ENCODE measurements at places on chromosomes 7 and 10.

DNA sequence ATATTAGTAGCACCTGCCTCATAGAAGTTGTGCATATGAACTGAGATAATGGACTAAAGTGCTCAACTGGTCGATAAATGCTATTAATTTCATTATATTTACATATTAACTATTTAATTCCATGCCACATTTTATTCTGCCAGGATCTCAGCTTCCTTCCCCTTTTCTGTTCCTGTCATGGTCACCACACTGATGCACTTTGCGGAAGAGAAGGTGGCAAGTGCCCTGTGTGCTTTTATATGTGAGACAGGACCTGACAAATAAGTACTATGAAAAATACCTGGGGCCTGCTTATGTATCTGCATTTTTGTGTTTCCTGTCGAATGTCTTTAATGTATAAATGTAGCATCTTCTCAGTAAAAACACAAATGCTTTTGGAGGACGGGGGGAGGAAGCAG lies 12.2 kb downstream of the ATP6V0E2 start:
- no peak for DNase-seq

DNA sequence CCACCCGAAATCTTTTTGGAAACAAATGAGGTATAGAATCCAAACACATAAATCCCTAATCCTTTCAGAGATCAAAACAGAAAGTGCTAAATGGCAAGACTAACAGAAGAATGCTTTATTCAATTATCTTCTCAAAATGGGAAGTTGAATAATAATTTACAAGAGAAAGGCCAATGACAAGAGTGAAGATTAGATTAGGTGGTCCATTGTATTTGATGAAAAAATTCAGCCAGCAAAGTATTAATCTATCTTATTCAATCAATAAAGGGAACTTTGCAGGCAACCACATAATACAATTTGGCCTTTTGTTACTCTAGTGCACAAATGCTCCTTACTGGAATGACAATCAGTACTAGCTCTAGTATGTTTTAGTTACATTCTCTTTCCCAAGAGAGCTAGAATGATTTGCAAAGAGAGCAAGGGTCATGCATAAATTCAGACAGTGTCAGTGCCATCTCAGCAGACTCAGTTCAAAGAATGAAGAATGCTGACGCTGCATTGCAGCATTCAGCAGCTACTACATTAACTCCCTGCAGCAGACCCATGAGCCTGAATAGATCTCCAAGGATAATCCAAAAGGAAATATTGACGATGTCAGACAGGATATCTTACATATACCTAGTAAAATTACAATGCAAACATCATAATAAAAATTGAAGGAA lies 131.8 kb downstream of the ANK3 start:
- no peak for DNase-seq

DNA sequence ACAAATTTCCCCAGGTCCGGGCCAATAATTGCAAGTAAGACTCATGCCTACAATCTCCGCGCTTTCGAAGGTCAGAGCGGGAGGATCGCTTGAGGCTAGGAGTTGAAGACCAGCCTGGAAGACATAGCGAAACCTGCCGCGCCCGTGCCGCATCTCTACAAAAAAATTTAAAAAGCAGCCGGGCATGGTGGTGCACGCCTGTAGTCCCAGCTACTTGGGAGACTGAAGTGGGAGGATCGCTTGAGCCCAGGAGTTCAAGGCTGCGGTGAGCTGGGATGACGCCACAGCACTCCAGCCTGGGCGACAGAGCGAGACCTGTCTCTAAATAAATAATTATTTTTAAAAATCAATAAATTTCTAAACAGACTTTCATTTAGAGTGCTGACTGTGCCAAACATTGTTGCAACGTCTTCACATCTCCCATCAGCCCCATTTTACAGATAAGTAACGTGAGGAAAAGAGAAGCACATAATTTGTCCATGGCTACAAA lies 494 bp upstream of the CFAP43 start:
- DNase-seq: no peak

DNA sequence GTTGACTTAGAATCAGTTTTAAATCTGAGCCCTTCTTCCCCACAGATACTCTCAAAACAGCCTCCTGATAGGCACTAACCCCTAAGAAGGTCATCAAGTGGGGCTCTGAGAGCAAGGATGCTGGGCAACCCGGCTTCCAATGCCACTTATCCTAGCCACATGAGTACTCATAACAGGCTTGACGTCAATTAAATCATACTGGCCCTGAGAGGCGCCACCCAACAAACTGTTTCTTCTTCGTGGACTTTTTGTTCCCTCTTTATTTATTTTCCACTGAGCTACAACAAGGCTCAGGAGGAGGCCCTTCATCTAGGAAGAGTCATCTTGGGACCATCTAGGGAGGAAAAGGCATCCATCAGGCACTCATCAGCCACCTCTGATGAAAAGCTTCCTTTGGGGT lies 255.9 kb downstream of the KCNMA1 start:
- DNase-seq: no peak

DNA sequence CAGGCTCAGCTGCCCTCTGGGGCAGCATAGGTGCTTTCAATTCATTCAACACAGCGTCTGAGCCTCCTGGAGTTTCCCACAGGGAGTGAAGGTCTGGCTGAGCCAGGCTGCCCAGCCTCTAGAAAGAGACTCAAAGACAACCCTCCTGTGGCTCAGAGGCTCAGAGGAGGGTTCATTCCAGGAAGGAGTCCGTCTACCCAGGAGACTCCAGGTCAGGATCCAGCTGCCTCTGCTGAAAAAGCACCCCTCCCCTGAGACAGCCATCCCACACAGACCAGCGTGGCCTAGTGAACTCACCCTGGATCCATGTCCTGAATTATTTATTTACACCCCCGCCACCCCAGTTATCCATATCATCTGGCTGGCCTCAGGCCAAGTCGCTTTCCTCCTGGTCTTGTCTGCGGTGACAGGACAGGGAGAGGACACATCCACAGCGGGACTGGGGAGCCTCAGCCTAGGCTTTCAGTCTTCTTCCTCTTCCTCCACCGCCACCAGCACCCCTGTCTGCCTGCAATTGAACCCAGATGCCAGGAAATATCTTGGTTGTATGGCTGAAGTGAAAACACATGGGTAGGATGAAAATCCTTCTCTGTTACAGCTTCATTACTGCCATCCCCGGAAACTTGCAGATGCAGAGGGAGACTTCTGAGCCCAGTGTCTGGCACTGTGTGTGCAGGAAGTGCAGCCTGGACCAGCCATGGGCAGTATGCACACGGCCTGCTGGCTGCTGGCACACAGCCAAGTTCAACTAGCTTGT lies 44.0 kb upstream of the COL13A1 start:
- DNase-seq: no peak

DNA sequence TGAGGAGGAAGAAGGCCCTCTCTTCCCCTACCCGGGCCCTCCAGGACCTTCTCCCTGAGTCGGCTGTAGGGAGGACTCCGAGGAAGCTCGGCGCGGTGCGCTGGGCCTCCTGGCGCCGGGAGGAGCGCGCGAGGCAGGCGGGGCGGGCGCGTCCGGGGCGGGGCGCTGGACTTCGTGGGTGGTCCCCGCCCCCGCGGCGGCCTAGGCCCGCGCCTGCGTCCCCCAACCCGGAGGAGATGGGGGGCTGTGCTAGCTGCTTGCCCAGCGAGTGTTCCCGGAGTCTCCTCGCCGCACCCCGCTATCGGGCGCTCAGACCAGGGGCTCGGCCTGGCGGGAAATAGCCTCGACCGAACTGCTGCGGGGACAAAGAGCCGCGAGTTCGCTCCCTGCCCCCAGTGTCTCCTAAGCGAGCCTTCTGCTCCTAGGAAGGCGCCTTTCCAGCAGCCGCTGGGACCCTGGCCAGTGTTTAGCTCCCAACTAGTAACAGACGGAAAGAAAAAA lies 19.2 kb upstream of the SMO start:
- DNase-seq: no peak

- peak; percentile 42 for DNase-seq
These were observed 16.3 kb upstream of the BAMBI start for GRCh38 chr10:28661035-28661434.

GRCh38 chr7:140141256-140141655 lies 35.5 kb downstream of the KDM7A start:
- DNase-seq: no peak

DNA sequence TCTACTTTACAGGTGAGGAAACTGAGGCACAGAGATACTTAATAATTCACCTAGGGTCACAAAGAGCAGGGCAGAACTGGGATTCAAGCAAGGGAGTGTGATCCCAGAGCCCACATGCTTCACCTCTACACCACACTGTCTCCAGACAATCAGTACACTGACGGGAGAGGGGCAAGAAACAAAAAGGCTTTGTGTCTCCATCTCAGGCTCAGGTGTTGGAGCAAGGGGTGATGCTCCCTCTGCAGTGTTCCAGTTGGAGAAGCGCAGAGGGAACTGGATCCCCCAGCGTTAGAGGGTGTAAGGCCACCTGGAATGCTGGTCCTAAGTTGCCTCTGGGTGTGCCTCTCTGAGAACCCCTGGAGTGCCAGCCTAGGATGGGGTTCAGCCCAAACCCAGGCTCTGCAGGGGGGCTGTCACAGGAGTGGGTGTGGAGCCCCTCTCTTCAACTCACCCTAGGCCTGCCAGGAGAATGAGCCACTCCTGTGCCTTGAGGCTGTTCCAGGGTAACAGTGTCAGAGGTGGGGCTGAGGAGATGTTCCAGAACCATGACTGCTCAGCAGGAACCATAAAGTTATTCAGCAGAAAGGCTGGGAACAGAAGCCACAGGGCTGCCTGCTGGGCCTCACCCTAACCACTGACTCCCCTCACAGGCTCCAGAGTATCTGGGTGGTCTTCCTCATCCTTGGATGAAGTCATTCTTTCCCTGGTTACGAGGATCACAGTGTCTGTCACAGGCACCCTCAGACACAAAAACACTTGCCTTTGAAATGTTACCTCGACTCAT lies 5.5 kb downstream of the RBP4 start:
- DNase-seq: no peak

- DNase-seq: no peak
These were observed 137.0 kb downstream of the NRF1 start for GRCh38 chr7:129748356-129749109.

DNA sequence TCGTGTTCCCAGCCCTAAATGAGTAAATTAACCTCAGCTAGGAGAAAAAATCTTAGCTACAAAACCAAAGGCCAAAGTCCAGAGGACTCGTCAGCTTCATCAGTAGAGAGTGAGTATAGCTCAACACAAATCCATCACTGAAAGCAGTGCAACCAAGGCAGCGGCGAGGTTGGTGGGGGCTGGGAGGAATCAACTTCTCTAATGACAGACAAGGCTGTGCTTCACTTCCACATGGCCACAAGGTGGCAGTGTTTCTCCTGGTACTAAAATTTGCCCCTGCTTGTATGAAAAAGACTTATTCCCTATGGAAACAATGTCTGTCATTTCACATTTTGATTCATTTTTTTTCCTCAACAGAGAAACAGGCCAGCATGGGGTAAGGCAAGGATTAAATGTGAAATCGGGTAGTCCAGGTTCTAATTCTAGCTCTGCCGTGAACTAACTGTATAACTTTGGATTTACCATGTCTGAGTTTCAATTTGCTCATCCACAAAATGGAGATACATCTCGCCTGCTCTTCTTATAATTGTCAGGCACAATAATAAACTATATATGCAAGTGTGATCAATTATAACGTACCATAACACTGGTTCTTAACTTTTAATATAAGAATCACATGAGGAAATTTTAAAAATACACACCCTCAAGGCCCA lies 39.3 kb downstream of the FAS start:
- peak; percentile 49 for DNase-seq

GRCh38 chr10:112715581-112715980 lies 234.5 kb upstream of the TCF7L2 start:
- DNase-seq: no peak

GRCh38 chr7:96026611-96027010 lies 254.3 kb downstream of the DYNC1I1 start:
- no peak for DNase-seq

- no peak for DNase-seq
These were observed 42.7 kb upstream of the CHST3 start for GRCh38 chr10:71921324-71922027.

GRCh38 chr10:45471531-45472310 lies 97.7 kb downstream of the ALOX5 start:
- no peak for DNase-seq

DNA sequence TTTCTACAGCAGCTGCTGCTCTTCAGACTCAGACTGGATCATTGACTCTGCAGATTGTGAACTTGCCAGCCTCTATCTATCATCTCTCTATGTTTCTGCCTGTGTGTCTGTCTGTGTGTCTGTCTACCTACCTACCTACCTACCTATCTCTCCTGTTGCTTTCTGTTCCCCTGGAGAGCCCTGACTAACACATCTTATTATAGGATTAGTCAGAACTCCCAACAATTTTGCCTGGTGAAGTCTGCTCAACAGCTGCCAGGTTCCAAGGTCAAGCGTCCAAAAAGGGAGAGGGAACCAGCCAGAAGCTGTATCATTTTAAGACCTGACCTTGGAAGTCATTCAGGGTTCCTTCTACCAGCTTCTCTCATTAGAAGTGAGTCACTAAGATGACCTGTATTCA lies 579.0 kb upstream of the DPP6 start:
- no peak for DNase-seq

DNA sequence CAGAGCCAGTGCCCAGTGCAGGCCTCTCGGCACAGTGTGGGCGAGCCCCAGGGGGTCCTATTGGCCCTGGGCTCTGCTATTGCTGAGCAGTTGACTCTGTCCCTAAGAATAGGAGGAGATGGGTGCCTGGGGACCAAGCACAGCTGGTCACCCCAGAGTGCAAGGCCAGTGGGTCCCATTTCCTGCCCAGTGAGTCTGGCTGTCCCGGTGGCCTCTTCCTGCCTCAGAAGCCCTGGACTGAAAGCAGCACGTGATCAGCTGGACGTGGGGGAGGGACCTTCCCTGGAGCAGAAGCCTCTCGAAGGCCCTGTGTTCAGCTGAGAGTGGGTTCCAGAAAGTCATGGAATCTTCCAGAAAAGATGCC lies 42.0 kb downstream of the PWWP2B start:
- no peak for DNase-seq

DNA sequence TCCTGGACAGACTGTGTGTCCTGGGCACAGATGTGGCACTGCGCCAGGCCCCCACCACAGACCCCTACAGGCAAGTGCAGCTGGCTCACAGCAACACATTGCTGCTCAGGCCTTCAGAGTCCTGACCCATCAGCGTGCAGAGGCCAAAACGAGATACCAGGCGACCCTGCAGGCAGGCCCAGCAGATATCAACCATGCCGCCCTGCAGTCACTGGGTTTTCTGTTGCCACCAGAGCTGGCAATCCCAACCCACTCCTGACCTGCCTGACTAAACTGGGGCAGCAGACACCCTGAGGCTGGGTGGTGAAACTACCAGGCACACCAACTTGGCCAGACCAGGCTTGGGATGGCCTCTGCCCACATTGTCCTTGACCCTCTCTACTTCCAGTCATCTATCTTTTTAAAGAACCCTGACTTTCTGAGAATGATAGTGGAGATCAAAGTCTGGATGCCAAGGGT lies 20.3 kb downstream of the ZCCHC24 start:
- DNase-seq: no peak

- DNase-seq: no peak
These were observed 142.0 kb downstream of the PTPN20 start for GRCh38 chr10:47053081-47053798.

GRCh38 chr7:105876091-105876963 lies at the start of gene ATXN7L1:
ATXN7L1 (minus strand) TSS chr7:105876599; CDS start chr7:105876558, 41 bp downstream.
- peak; percentile 78 for DNase-seq

DNA sequence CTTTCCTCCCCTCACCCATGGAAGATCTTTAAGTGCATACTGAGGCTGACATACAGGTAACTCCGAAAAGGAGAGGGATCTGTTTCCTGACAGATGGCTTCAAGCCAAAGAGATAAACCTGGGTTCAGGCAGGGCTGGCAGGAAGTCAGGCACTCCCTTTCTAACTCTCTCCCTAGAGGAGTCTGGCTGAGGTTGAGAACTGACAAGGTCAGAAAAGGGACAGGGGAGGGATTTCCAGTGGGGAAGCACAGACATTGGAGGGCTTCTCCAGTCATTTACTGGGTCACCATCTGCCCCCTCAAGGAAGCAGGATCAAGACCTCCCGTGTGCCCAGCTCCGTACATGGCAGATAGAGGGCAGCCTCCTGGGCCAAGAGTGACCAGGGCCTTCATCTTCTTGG lies 31.6 kb downstream of the TLX1 start:
- no peak for DNase-seq
